ENCODE measurements at places on chromosomes 2 and 18.

DNA sequence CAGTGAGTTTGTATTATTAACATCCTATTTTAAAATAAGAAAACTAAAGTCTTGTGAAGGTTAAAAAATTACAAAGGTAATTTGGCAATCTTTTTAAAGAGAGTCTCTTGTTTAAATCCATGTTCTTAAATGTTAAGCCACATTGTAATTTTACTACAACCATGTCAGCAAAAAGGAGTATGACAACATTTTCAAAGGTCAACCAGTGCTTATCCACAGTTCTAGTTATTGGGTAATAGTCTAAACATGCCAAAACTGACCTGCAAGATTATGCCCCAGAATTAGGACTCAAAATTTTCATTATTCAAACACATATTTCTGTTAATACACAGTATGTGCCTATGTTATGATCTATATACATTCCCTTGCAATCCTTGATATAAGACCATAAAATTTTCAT is 1312.6 kb upstream of the CHAC2 start:
- DNase-seq: no peak

- DNase-seq: peak; percentile 8
Measured at GRCh38 chr2:27754138-27754588, 17.4 kb upstream of the MRPL33 start.

- DNase-seq: no peak
Measured at GRCh38 chr2:82237994-82238662, 1933.6 kb upstream of the LRRTM1 start.

DNA sequence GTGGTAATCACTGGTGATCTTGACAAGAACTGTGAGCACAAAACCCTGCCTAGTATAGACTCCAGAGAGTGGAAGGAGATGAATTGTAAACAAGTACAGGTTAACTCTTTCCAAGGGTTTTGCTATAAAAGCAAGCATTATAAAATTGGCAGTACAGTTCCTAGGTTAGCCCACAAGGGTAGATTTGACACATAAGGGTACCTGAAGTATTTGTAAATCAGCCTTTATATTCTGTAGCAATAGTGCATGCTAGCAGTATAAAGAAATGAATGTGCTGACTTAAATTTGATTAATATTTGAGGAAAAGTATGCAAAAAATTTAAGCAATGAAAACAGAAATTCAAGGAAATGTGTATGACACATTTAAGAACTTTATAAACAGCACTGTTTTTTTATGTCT is 42.4 kb downstream of the SP3 start:
- DNase-seq: no peak

GRCh38 chr18:26290385-26290784 is 64.1 kb downstream of the TAF4B start:
- DNase-seq: no peak

DNA sequence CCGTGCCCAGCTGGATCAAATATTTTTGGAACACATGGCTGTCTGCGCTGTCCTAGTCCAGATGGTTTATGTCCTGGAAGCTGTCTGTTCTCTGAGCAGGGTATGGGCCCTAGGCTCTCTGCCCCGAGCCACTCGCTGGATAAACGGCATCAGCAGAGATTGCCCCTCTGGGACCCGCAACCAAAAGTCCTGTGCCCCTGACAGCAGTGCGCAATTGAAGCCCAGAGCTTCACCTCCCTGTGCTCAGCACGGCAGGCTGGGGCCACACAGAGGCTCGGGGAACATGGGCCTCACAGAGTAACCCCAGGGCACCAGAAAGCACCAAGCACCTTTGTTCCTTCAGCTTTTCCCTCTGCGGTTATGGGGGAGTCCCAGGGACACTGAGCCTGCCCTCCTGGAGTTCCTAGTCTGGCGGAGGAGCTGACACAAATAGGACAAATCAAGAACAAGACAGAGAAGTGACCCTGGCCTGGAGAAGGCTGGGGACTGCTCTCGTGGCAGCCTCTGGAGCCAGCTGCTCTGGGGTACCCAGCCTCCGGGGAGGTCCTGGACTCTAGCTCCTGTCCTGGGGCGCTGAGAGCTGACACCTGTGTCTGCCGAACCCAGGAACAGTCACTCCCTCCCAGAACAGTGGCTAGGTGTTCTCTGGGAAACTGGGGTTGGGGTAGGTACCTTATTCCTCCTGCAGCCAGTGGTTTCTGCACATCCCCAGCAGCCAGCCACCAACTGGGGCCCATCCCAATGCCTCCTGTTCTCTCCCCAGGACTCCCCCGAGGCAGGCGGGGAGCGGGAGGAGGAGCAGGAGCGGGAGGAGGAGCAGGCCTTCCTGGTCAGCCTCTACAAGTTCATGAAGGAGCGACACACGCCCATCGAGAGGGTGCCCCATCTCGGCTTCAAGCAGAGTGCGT is 12.3 kb downstream of the ARID5A start:
- no peak for DNase-seq

- no peak for DNase-seq
Measured at GRCh38 chr2:50125246-50125645, 906.7 kb downstream of the NRXN1 start.

DNA sequence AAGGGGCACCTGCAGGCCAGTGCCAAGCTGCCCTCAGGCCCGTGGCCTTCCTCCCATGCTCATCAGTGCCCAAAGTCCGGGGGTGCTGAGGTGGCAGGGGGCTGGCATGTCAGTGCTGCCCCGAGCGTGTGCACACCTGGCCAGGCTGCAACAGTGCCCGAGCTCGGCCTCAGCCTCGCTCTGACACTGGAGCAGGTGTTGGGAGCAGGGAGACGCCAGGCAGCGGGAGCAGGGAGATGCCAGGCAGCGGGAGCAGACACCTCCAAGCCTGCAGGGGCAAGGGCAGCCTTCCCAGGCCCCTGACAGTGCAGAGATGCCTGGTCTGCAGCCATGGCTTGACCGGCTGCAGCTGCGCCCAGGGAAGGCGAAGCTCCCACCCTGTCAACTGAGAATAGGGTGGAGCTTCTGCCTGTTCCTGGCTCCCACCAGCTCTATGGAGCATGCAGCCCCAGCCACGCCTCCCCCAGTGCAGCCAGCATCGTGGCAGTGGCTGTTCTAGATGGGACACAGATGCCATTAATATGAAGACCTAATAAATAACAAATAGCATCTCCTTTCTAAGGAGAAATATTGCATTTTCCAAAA is 82.4 kb downstream of the DTNB start:
- no peak for DNase-seq

DNA sequence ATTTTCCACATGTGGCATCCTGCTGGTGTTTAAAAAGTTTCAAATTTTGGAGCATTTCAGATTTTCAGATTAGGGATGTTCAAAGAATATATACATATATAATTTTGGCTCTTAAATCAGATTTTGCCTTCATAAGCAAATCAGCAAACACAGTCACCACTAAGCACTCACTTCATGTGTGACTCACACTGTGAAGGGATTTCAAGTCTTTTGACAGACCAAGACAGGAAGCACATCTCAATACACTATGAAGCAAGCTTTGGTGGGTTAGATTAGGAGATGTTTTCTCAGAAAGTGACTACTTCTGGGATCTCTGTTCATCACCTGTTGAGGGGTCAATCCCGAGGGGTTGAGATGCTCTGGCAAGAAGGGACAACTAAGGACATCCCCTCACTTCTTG is 227.8 kb upstream of the RBBP8 start:
- no peak for DNase-seq

GRCh38 chr2:39501412-39501811 is 64.3 kb upstream of the MAP4K3 start:
- DNase-seq: no peak

DNA sequence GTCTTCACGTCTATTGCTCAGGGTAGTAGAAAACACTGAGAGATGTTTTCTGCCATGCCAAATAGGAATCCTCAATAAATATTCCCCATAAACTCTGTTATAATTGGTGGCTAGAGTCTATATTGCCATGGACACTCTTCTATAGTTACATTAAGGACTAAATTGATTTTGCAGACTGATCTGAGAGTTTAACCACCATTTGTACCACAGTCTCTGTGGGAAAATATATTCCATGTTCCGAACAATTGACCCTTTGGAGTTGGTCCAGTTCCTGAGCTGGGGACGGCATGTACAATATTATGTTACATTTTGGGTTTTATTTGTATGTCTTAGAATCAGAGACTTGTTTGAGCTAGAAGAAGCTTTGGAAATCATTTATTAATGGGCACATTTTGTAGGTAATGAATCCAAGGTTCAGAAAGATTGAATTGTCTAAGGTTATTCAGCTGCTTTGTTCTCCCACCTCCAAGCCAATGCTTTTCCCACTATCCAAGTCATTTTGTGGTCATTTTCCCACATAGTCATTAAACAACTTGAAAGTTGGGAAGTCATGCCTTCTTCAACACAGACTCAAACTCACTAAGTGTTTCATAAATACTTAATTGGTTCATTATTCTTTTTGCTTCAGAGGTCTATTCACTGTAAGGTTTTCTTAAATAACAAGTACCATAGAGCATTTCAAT is 5.1 kb upstream of the PPP1CB start:
- no peak for DNase-seq

GRCh38 chr18:68181956-68182355 is 533.0 kb downstream of the TMX3 start:
- DNase-seq: no peak

GRCh38 chr2:67899187-67899586 is 163.6 kb downstream of the C1D start:
- DNase-seq: no peak

DNA sequence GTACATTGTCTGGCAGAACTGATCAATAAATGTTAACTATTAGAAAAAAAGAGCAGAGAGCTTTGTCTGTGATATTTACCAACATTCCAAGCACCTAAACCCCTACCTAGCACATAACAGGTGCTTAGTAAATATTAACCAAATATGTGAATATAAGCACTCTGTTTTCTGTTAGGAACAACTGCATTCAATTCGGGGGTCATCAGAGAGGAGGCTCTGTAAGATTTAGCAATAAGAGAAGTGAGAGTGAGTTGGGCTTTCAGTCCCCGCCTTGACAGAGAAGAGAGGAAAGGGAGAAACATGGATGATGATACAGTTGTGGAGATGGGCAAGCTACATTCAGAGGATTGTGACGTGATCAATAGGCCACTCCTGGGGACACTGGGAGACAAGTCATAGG is 47.7 kb downstream of the MYOM1 start:
- no peak for DNase-seq

DNA sequence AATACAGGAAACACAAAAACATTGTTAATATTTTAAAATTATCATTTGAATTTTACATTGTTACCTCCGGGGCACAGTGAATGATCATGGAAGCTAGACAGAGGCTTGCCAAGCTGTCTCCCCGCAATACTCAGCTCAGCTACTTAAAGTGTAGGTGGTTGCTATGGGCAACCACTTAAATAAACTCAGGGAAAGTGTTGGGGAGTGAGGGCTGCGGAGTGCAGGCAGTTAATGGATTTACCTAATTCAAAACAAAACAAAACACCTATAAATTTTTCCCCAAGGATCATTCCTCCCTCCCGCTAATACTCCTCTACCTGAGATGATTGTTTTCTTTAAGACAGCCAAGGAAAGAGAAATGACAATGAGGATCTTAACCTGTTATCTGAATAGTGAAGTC is 349.5 kb downstream of the TGIF1 start:
- no peak for DNase-seq

GRCh38 chr2:196353717-196354116 is 182.3 kb upstream of the STK17B start:
- no peak for DNase-seq

DNA sequence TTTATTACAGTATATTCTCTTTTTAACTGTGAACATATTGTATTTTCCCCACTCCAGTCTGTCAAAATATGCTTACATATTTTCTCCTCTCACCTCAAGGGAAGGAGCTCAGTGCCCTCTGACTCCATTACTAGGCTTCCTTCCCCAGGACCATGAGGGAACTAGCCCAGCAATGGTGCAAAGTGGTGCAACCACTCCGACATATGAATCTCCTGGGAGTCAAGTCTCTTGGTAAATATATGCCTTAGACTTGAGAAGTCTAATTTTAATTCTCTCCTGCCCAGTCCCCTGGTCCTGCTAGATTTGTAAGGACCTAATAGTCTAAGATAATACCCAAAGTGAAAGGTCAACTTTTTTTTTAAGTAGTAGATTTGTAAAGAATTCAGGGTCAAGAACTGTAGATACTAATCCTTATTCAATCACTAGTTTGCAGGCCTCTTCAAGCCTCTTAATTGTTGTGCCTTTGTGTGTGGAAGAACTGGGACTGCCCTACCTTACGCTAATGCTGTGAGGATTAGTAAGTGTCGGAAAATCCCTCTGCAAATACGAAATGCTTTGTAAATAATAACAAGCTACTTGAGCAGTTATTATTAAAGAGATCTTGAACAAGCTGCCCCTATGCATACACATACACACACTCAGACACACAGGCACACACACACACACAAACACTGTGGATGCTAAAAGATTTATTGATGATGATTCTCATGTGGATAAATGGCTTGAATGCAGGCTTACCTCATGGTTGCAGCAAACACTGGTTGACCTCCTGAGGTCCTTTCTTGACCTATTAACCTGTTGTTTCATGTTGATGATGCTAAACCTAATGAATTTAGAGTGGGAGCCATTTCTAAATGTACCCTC is 251.2 kb upstream of the PARD3B start:
- no peak for DNase-seq

GRCh38 chr18:31102025-31102684 is at the start of gene DSC2:
Gene DSC2 (minus strand): TSS chr18:31102421. CDS start chr18:31101971, 450 bp downstream.
- no peak for DNase-seq

- no peak for DNase-seq
Measured at GRCh38 chr18:57107140-57107832, 39.6 kb upstream of the BOD1L2 start.

DNA sequence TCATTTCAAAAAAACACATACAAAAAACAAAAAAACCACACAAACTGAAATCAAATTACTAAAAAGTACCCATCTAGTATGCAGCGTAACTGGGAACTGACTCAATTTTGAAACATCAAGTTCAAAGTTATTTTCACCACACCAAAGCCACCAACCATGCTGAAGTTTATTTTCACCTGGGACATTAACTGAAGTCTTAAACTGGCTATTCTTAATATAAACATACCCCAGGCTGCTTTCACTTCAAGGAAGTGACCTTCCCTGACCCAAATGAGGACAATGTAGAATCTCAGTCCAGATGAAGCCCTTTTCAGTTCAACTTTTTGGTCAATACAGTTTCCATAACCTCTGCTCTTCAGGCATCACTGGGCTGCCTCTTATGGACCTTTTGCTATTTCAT is 84.6 kb downstream of the PIGN start:
- DNase-seq: no peak
